NCI-H460 (cell line): ENCODE measurements at places on chromosomes 5 and 9. TPM values are rescaled to one million over a fixed set of nuclear protein-coding genes. Genes with fewer than 3 reads are reported as not detected.

The SPINK14 gene
- not detected in 2 replicates for total RNA-seq

The KIF24 gene
- total RNA-seq = 2.4 and 2.5 TPM in 2 replicates

The ENHO gene
- not detected in 2 replicates for total RNA-seq

The NCS1 gene
- 42.3 and 42.6 TPM in 2 replicates for total RNA-seq

The PNPLA7 gene
- total RNA-seq = 0.10 and 0.26 TPM in 2 replicates

The CCL21 gene
- not detected in 2 replicates for total RNA-seq

The FOXD4L3 gene
- not detected in 2 replicates for total RNA-seq

The FCN1 gene
- total RNA-seq = not detected in 2 replicates

The CARTPT gene
- total RNA-seq = not detected in 2 replicates

The PCDHA3 gene
- not detected in 2 replicates for total RNA-seq

The STPG3 gene
- not detected in 2 replicates for total RNA-seq

The PPP1R26 gene
- 37.3 and 39.3 TPM in 2 replicates for total RNA-seq

The NDUFS6 gene
- total RNA-seq = 57.2 and 70.7 TPM in 2 replicates

The NMUR2 gene
- not detected in 2 replicates for total RNA-seq

The SPACA9 gene
- total RNA-seq = 5.5 and 7.9 TPM in 2 replicates

The SLC6A18 gene
- not detected in 2 replicates for total RNA-seq

The CCL27 gene
- total RNA-seq = 0.47 TPM in 1 of 2 replicates, not detected in the other

The ADGRD2 gene
- total RNA-seq = not detected in 2 replicates

The SCGB3A2 gene
- total RNA-seq = not detected in 2 replicates

The VCAN gene
- total RNA-seq = 0.06 and 0.12 TPM in 2 replicates

The PPP3R2 gene
- not detected in 2 replicates for total RNA-seq

The NR2F1-AS1 gene
- total RNA-seq = 17.0 and 17.7 TPM in 2 replicates

The PCDHGA3 gene
- total RNA-seq = 0.17 TPM in 1 of 2 replicates, not detected in the other

The CMBL gene
- total RNA-seq = 13.5 and 18.2 TPM in 2 replicates

The ZNF608 gene
- total RNA-seq = 1.0 and 1.2 TPM in 2 replicates

The SH2D3C gene
- 0.12 and 0.57 TPM in 2 replicates for total RNA-seq

The EQTN gene
- total RNA-seq = not detected in 2 replicates

The LCN15 gene
- not detected in 2 replicates for total RNA-seq

The GABRA1 gene
- not detected in 2 replicates for total RNA-seq

The DNAH5 gene
- total RNA-seq = 0.49 and 0.82 TPM in 2 replicates

The LCN9 gene
- total RNA-seq = not detected in 2 replicates

The KLHL3 gene
- 3.2 and 5.0 TPM in 2 replicates for total RNA-seq

The TMEM174 gene
- total RNA-seq = not detected in 2 replicates

The CLIC3 gene
- 0.17 TPM in 1 of 2 replicates, not detected in the other for total RNA-seq

The PCDHB6 gene
- not detected in 2 replicates for total RNA-seq

The MEF2C gene
- 26.5 and 29.8 TPM in 2 replicates for total RNA-seq

The GPR151 gene
- total RNA-seq = not detected in 2 replicates

The BRD9 gene
- total RNA-seq = 25.4 and 30.4 TPM in 2 replicates

The PDZD2 gene
- total RNA-seq = not detected in 2 replicates

The SLC25A2 gene
- total RNA-seq = not detected in 2 replicates

The PCDHA7 gene
- 0.15 TPM in 1 of 2 replicates, not detected in the other for total RNA-seq

The PCDHGC3 gene
- total RNA-seq = 5.9 and 7.0 TPM in 2 replicates

The LMX1B gene
- 1.2 and 1.9 TPM in 2 replicates for total RNA-seq

The FCN2 gene
- not detected in 2 replicates for total RNA-seq

The CCDC192 gene
- not detected in 2 replicates for total RNA-seq

The SLC4A9 gene
- total RNA-seq = not detected in 2 replicates

The PCDHGB4 gene
- total RNA-seq = 5.5 and 5.6 TPM in 2 replicates

The LHX6 gene
- 0.10 and 0.98 TPM in 2 replicates for total RNA-seq

The SVEP1 gene
- total RNA-seq = 0.89 and 0.97 TPM in 2 replicates

The MARVELD2 gene
- total RNA-seq = 8.8 and 9.3 TPM in 2 replicates

The AGXT2 gene
- total RNA-seq = not detected in 2 replicates

The CXXC5 gene
- total RNA-seq = 11.4 and 13.2 TPM in 2 replicates
